ENCODE measurements at places on chromosomes 1 and 21. TPM values are rescaled to one million over a fixed set of nuclear protein-coding genes. Genes with fewer than 3 reads are reported as not detected.

Gene OR2W3
- not detected for total RNA-seq

Gene AQP10
- not detected for total RNA-seq

DNA sequence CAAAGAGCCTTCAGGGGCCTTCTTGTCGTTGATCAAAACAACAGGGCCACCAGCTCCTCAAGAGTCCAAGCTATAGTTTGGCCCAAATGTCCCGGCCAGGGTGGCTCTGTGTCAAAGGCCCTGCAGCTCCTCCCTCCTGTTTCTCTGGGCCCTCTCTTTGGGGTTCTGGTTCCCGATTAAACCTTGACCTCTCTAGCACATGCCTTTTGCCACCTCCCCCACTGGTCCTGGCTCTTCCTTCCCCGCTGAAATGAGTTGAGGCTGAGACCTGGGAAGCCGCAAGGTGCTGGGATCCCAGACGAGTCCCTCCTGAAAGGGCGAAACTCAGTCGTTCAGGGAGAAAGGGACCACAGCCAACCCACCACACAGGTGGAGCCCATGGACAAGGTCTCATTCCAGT, 56.9 kb downstream of the CASZ1 start:
- no peak for DNase-seq

DNA sequence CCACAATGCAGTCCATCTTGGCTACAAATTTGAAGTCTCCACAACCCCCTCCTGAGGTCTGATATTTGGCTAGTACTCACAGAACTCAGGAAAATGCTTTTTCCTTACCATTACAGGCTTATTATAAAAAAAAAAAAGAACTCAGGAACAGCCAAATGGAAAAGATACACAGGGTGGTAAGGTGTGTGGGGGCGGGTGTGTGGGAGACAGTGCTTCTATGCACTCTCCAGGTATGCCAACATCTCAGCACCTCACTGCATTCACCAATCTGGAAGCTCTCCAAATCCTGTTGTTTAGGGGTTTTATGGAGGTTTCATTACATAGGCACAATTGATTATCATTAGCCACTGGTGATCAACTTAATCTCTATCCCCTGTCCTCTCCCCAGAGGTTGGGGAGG, 126.9 kb downstream of the FAF1 start:
- no peak for DNase-seq

DNA sequence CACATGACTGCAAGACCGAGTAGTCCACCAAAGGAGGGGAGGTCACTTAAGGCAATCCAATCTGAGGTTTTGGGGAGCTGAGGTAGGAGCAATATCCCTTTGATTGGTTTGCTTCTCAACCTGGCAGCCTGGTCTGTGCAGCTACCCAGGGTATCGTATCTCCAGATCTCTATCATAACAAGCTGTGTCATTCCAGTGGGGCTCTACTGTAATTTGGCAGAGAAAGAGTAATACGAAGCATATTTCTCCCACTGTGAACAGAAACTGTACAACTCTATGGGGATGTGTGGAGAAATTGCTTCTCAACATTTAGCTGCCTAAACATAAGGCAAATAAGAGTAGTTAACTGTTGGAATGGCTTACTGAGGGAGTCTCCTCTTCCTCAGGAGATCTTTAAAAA, 20.6 kb downstream of the CD101 start:
- no peak for DNase-seq

DNA sequence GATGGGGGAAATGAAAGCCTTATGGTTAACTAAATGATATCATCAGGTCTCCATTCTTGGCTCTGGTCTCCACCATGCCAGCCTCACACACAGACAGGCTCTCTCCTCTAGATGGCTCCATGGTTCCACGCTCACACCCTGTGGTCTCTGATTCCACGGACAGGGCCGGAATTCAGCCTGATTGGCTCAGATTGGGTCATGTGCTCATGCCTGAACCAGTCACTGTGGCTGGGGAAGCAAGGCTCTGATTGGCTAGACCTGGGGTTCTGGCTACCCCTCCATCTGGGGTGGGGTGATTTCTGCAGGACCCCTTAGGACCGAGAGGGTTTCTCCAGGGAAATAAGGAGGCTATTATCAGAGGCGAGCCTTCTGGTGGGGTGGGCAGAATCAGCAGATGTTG, 277.0 kb downstream of the PTPRU start:
- peak; percentile 70 for DNase-seq

Gene TMEM240
- total RNA-seq: 0.83 TPM

- DNase-seq: peak; percentile 46
These were observed 24.4 kb downstream of the DHRS3 start for GRCh38 chr1:12593621-12594066.

Gene BSND
- not detected for total RNA-seq

GRCh38 chr1:98351561-98351960, 310.0 kb upstream of the SNX7 start:
- DNase-seq: no peak

- DNase-seq: no peak
These were observed 892.6 kb downstream of the MRPL39 start for GRCh38 chr21:24714646-24715200.
